ENCODE measurements at places on chromosomes 7 and 10.

DNA sequence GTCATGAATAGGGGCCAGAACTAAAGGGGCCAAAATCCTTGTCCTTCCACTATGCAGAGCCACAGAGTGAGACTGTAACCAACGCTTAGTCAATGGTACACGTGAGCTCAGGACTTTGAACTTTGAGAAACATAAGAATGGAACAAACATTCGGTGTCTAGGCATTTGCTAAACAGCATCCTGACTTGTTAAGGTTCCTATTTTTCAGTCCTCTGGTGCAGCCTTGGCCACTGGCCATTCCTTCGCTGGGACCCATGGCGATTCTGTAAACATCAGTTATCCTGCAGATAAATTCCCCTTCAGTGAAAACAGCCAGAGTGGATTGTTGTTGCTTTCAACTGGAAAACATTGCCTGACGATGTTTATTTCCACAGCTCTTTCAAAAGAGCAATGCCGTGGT lies 266.8 kb downstream of the SORCS1 start:
- no peak for DNase-seq

DNA sequence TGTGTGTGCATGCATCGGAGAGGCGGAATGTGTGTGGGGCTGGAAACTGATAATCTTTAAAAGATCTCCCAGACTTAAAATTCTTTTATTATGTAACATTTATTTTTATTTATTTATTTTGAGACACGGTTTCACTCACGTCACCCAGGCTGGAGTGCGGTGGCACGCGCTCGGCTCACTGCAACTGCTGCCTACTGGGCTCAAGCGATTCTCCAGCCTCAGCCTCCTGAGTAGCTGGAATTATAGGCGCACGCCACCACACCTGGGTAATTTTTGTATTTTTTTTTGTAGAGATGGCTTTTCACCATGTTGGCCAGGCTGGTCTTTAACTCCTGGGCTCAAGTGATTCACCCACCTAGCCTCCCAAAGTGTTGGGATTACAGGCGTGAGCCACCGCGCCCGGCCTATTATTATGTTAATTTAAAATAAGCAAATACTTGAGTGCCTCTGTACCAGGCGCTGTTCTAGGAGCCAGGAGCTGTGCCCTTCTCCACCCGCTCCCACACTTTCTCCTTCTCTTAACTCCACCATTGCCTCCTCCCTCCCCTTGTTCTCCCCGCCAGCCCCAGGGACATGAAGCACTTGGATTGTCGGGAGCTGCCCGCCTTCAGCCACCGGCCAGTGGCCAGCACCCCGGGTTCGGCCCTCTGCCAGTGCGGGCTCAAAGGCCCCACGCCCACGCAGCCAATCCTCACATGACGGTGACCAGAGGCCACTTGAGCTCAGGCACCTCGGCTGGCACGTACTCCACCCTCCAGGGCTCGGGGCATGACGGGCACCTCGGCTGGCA lies 163.6 kb downstream of the DNAJB6 start:
- DNase-seq = no peak

- no peak for DNase-seq
Observed at GRCh38 chr7:134478707-134479106, 19.8 kb upstream of the AKR1B1 start.

DNA sequence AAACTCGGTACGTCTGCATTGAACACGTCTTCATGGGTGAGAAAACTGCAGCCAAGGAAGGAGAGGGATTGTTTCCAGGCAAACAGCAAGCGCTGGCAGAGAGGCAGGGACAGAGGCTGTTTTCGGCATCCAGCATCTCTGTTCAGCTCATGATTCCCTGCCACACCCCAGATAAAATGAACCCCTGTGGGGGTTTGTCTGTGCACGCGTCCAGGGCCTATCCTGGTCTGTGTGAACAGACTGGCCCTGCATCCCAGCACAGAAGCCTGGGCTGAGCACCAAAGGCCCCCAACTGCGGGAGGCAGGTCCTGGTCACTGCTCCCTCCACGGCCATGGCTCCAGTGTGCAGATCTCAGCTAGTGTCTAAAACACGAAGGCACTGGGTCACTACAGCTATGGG lies 83.3 kb upstream of the FAM20C start:
- no peak for DNase-seq

DNA sequence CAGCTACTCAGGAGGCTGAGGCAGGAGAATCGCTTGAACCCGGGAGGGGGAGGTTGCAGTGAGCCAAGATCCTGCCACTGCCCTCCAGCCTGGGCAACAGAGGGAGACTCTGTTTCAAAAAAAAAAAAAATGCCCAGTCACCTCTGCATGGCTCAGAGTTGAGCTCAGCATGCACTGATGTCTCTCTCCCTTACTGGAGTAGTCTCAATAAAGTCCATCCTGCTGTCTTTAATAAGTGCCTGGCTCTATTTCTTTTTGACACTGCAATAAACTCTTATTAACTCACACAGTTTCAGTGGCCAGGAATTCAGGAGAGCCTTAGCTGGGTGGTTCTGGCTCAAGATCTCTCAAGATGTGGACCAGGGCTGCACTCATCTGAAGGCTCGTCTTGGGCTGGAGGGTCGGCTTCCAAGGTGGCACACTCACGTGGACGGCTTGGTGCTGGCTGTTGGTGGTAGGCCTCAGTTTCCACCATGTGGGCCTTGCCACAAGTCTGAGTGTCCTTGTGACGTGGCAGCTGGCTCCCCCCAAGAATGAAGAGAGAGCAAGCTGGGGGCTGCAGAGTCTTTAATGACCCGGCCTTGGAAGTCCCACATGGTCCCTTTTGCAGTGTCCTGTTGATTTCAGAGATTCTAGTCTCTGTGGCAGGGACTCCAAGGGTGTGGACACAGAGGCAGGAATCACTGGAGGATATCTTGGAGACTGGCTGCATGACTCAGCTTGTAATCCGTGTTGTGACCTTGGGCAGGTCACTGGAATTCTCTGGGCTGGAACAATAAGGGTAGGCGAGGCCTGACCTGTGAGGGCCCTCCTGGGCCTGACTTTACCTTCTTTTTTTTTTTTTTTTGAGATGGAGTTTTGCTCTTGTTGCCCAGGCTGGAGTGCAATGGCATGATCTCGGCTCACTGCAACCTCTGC lies 85.9 kb upstream of the KMT2C start:
- DNase-seq = no peak

- DNase-seq = no peak
Observed at GRCh38 chr10:35852721-35853120, 210.6 kb upstream of the FZD8 start.

DNA sequence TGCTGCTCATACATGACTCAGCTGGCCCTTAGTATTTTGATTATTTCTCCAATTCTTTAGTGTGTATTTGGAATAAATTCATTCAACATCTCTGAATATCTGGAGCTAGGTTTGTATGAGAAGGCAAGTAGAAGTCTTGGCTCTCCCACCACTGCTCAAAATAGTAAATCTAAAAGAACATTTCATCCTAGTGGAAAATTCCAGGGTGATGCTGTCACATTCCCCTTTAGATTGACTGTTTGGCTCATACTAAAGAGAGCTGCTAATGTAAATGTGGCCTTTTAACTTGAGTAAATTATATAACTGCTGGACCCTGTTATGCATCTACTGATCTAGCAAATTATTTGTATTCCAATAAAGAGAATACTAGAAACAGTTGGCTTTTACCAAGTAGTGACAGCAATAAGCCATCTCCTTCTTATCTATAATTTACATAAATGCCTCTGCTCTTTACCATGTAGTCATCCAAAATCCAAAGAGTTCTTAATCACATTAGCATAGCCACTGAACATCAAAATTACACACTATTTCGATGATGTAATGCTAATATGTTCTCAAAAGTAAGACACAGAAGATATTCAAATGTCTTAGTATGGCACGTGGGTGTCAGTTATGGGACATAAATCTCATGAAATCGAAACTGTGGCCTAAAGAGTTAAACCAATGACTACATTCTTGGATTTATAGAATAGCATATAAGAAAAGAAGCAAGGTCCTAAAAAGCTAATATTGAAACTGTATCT lies 86.9 kb upstream of the KCND2 start:
- DNase-seq = no peak

GRCh38 chr7:67470256-67470751 lies 473.7 kb downstream of the TYW1 start:
- no peak for DNase-seq

- no peak for DNase-seq
Observed at GRCh38 chr10:128339753-128340152, 213.5 kb upstream of the MKI67 start.

Measured in activated T-helper 1 cell treated with anti-CD3 and anti-CD28 coated beads, Interleukin-2, amount 50 U/mL, for 16 hours (primary cell).